Stimulated activated CD8-positive, alpha-beta memory T cell treated with anti-CD3 and anti-CD28 coated beads, Interleukin-2, amount 100 ng/mL, for 1 hour (primary cell): ENCODE measurements at places on chromosomes 3 and 15.

- no peak for DNase-seq
Observed at GRCh38 chr3:172101107-172101506, 61.7 kb downstream of the FNDC3B start.

GRCh38 chr3:99419116-99419515 lies 219.3 kb upstream of the COL8A1 start:
- no peak for DNase-seq

- no peak for DNase-seq
Observed at GRCh38 chr15:96064351-96064756, 266.1 kb upstream of the NR2F2 start.

GRCh38 chr3:145915787-145916186 lies 245.2 kb downstream of the PLOD2 start:
- DNase-seq, result no peak

- DNase-seq, result no peak
Observed at GRCh38 chr15:99514306-99514705, 51.5 kb upstream of the MEF2A start.

- DNase-seq, result no peak
Observed at GRCh38 chr3:6781092-6781491, 79.8 kb upstream of the GRM7 start.

GRCh38 chr15:79037848-79038247 lies 52.7 kb downstream of the RASGRF1 start:
- DNase-seq, result no peak

- DNase-seq, result no peak
Observed at GRCh38 chr15:97194750-97195149, 765.8 kb upstream of the ARRDC4 start.

DNA sequence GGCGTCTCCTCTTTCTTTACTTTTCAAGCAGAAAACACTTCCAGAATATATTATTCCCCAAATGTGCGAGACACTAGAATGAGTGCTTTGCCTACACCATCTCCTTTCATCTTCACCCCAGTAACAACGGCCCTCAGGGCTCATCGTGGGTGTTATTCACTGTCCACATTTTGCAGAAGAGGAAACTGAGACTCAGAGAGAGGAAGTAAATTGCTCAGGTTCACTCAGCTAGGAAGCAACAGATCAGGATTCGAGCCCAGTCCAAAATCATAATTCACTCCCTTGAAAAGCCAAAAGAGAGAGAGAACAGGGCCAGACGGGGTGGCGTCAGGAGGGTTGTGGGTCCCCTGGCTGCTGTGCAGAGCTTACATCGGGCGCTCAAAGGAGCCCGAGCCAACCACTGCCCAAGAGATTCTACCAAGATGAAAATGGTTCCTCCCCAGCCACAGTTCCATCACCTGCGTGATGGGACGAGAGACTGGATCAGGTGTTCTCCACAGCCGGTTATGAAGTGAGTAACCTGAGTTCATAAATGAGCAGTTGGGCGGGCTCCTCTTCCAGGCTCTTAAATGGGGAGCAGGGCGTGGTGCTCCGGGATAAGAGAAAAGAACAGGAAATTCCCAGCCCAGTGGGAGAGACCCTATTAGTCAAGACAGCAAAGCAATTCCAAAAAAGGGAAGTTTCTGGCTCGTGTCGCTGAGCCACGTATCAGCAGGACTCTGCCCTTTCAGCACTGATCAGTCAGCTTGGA lies 48.6 kb upstream of the FLNB start:
- DNase-seq, result no peak

DNA sequence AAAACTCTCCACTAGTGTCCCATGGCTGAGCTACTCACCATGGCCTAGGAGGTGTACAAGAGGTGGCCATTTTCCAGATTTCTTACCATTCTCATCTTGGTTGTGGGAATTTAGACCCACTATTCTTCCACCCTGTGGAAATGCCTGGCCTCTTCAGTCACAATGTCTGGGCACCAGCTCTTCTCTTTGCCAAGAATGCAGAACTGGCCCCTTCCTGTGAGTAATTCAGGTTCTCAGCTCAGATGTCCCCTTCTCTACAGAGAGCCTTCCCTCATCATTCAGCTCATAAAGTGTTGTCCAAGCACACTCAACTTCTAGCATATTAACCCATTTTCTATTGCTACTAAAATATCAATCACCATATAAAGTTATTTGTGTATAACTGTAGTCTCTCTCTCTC lies 575.5 kb upstream of the KCNMB2 start:
- no peak for DNase-seq

GRCh38 chr3:14640157-14640562 lies 11.4 kb upstream of the CCDC174 start:
- no peak for DNase-seq

DNA sequence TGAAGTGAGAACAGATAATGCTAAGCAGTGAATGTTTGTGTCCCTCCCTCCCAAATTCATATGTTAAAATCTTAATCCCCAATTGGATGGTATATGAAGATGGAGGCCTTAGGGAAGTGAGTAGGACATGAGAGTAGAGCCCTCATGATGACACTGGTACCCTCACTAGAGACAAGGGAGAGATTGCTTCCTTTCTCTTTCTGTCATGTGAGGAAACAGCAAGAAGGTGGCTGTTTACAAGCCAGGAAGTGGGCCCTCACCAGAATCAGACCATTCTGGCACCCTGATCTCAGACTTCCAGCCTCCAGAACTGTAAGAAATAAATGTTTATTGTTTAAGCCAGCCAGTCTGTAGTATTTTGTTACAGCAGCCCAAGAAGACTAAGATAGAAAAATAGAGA lies 209.5 kb downstream of the SATB1 start:
- DNase-seq, result no peak

- no peak for DNase-seq
Observed at GRCh38 chr3:53120336-53120735, 9.9 kb downstream of the RFT1 start.

GRCh38 chr3:141403576-141403975 lies 35.3 kb downstream of the ZBTB38 start:
- no peak for DNase-seq

- DNase-seq, result no peak
Observed at GRCh38 chr15:48233246-48233645, 27.1 kb downstream of the SLC12A1 start.

GRCh38 chr3:31533169-31534064 lies 692 bp downstream of the STT3B start:
- DNase-seq, result peak; percentile 20

DNA sequence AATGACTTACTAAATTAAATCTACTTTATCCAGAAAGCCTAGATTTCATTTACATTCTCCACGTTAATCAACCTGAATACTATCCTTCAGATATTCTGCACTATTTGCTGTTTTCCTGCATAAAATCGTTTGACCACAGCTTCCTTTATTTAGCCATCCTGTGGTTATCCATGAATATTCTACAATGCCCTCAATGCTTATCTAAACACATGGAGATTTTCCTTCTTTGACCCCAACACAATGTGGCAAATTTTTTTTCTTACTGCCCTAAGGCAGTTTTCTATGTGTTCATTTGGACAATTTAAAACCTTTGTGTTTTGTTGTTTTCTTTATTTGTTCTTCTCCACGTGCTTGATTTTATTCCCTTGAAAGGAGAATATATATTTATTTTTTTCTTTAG lies 495.5 kb upstream of the ROBO1 start:
- no peak for DNase-seq

GRCh38 chr3:178231645-178232044 lies 304.6 kb upstream of the KCNMB2 start:
- DNase-seq, result no peak

DNA sequence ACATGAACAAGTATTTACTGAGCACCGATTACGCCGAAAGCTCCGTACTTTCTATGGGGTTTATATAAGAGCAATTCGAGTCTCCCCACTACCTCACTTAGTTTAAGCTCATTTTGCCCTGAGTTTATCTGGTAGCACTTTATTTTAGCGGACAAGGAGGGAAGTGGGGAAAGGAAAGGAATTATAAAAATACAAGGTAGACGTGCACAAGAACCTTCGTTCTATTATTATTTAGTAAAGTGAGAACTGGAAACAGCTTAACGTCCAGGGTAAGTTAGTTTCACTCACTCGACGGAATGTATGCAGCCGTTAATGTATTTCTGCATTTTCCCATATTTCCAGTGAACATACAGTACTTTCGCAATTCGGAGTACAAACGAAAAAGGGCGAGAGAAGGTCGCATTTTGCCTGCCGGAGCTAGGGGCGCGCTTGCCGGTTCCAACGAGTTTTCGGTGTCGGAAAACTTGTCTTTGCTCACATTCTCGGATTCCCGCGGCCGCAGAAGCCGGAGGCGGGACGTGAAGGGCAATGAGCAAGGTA lies 1.2 kb upstream of the STT3B start:
- no peak for DNase-seq

- no peak for DNase-seq
Observed at GRCh38 chr3:12815719-12816118, 19.2 kb downstream of the CAND2 start.

DNA sequence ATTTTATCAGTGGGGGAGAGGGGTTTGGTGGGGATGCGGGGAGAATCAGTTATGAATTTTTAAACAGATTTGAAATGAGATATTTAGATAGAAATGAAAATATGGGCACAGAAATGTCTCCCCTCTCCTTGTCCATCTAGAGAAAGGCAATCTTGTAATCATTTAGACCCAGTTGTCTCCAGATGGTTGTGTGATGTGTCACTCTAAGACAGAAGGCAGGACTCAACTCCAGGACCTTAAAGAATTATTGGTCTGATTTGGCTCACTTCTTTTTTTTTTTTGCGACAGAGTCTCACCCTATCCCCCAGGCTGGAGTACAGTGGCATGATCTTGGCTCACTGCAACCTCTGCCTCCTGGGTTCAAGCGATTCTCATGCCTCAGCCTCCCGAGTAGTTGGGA lies 77.2 kb downstream of the EOMES start:
- no peak for DNase-seq

- no peak for DNase-seq
Observed at GRCh38 chr15:47685141-47685870, 32.0 kb upstream of the SEMA6D start.

GRCh38 chr3:44061961-44062360 lies 179.7 kb upstream of the TOPAZ1 start:
- DNase-seq, result no peak

DNA sequence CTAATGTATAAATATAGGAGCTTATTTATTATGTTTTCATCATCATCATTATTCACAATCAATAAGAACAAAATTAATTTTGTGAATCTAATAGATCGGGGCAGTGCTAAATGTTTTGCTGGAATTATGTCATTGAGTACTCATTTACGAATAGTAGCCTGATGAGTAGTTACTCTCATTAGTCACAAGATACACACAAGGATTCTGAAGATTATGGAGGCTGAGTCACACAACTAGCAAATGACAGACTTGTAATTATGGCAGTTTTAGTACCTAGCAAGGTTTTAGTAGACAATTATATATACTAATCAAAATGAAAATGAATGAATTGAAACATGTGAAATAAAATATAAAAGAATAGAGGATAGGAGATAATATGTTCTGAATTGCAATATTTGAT lies 954.2 kb downstream of the CADM2 start:
- DNase-seq, result no peak

DNA sequence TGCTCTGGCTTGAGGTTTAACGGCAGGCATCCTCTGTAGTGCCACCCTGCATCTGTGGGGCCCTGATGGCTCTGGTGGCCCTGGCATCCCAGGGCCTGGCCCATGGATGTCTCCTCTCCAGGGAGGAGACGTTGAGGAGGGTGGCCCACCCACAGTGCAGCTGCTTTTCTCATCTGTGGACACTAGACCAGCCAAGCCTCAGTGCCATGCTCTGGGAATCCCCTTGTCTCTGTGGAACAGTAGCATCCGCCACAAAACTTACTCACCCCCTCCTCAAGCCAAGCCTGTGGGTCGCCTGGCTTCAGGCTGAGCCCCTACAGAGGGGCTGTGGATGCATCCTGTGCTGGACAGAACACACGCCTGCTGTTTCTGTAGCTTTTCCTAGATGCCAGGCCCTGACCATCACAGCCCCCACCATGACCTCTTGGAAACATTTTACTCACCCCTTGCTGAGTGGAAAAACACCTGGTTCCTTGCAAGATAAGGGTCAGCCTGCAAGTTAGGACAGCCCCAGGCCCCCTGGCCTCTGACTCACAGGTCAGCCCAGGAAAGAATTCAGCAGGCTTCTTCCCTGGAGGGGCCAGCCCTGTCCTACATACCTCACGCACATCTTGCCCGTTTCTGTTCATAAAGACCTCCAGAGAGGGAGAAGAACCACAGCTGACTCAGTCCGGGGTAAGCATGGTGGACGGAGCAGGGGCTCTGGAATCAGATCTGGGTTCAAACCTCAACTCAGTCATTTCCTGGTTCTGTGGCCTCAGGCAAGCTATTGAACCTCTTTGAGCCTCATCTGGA lies 19.0 kb downstream of the PAK6 start:
- no peak for DNase-seq

GRCh38 chr3:112855883-112856282 lies 9.2 kb upstream of the CD200R1L start:
- no peak for DNase-seq

- DNase-seq, result no peak
Observed at GRCh38 chr3:108342837-108343486, 46.6 kb downstream of the HHLA2 start.

GRCh38 chr3:127139601-127140500 lies 53.1 kb upstream of the PRR23E start:
- no peak for DNase-seq

DNA sequence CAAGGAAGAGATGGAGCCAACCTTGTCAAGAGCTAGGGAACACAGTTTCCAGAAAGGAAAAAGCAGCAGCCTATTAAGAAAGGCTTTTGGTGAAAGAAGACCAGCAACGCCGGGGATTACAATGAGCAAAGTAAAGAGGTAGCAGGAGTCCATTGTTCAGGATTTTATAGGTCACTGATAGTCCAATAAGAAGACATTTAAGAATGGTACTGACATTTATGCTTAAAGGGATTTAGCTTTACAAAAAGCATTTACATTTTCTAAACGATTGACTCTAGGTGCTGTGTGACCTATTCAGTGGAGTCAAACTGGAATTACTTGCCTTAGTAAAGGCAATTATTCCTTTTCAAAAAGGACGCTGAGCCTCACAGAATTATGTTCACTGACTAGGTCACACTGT lies 40.8 kb downstream of the CSNK1G1 start:
- no peak for DNase-seq

GRCh38 chr3:923161-923910 lies 169.5 kb upstream of the CNTN6 start:
- no peak for DNase-seq

DNA sequence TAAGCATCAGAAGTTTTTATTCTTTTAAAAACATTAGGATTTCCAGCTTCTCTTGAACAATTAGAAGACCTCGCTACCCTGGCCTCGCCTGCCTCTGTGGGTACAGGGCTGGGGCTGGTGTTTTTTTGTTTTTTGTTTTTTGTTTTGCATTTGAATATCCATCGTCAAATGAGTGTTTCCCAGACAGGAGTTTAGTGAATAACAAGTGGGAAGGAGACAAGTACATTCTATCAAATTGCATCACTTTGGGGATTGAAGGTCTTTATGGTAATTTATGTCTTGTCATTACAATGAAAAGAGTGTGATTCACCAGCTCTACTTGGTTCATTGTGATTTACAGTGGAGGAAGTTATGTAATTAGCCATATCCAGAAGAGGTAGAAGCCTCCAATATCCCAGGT lies 161.1 kb upstream of the UBE2E1 start:
- DNase-seq, result no peak
